ENCODE measurements at places on chromosomes 13 and 19.

- DNase-seq: no peak
Measured at GRCh38 chr19:49685845-49686332, 3.5 kb upstream of the ADM5 start.

DNA sequence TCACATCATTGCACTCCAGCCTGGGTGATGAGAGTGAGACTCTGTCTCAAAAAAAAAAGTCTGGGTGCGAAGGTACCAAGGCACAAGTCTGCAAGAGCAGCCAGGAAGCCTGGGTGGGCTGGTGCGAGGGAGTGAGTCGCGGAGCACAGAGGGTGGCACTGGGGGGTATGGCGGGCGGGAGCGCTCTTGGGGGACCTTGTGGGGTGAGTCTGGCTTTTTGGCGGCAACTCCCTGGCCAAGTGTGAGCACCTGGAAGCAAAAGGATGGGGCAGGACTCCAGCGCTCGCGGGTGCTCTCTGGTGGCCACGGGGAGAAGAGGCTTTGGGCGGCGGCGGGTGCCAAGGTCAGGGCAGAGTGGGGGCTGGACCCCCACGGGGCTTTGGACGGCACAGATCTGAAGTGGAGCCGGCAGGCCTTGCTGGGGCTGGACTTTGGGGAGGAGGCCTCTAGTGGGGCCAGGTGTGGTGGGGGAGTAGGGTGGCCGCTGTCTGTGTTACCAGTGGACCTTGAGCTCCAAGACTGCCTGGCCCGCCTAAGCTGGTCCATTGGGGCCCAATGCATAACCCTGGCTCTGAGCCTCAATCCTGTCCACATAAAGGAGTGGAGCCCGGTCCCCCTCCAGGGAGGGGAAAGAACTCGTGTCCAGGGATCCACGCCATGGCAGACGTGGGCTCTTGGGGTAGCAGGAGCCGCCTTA, 1.6 kb downstream of the P2RY11 start:
- DNase-seq: peak; percentile 76

- peak; percentile 27 for DNase-seq
Measured at GRCh38 chr13:69324090-69324886, 783.3 kb upstream of the ATXN8OS start.

DNA sequence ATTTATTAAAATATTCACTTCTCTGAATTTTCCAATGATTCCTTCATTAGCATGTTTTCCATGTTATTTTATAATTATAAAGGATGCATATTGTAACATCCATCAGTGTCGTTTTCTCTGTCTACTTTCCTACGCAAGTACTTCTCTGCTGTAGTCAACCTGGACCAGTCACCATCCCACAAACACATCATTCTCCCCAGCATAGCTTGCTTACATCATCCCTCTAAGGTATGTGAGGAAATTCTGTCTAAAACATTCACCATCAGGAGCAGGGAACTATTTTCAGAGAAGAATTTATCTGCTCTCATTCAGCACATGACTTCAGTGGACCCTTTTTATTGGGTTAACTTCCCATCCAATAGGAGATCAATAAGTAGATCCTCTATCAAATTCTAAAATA, 806.1 kb upstream of the ARGLU1 start:
- DNase-seq: no peak

GRCh38 chr13:30856005-30856790, 49.9 kb upstream of the MEDAG start:
- DNase-seq: no peak

DNA sequence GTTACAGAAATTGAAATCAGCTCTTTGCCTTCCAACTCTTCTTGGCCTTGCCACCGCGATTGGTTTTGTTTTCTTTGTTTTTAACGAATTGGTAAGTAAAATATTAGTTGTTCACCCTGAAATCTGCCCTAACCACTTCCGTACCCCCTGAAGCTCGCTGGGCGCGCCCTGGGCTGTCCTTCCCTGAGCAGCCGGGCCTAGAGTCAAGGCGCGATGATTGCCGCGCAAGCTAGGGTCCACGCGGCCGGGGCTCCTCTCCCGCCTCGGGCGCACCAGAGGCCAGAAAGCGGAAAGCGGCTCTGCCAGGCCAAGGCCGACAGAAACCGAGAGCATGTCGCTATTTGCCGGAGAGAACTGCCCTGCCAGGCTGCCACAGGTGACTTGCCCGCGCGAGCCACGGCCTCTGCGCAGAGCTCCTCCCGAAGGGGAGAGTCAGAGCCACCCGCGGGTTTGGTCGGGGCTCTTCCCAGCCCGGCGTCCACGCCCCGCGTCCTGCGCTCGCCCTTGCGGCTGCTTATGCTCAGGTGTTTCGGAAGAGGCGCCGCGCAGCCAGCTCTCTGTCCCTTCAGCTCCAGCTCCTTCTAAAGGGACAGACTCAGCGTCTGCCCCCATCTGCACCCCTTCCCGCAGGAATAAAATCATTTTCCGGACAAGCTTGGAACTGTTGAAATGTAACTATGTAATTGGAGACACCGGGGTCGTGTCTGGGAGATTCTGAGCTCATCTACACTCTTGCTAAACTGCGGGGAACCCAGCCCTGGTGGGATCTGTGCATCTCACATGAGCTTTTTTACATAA, 6.6 kb upstream of the CDX2 start:
- DNase-seq: no peak

- DNase-seq: peak; percentile 32
Measured at GRCh38 chr19:1747285-1748114, 5.8 kb upstream of the ONECUT3 start.

- no peak for DNase-seq
Measured at GRCh38 chr19:27780367-27781075, 1432.4 kb downstream of the UQCRFS1 start.

GRCh38 chr19:30320916-30321315, 51.3 kb upstream of the ZNF536 start:
- no peak for DNase-seq

DNA sequence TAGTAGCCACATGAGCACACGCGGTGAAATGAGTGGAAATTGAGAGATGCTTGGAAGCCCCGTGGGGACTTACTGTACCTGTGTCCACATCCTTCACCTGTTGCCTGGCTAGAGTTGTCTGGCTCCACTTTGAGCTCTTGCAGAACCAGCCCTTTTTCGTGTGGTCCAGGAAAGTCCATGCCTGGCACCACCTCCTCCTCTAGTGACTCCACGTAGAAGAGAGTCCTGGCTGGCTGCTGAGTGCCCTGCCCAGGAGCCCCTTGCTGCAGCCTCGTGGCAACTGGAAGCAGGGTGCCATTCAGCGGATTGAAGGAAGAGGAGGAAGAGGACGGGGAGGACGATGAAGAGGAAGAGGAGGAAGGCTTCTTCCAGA, 515 bp upstream of the ATXN8OS start:
- no peak for DNase-seq

GRCh38 chr19:33332248-33332647, 29.9 kb upstream of the CEBPA start:
- DNase-seq: peak; percentile 16

GRCh38 chr13:58434943-58435342, 803.4 kb downstream of the PCDH17 start:
- DNase-seq: no peak

DNA sequence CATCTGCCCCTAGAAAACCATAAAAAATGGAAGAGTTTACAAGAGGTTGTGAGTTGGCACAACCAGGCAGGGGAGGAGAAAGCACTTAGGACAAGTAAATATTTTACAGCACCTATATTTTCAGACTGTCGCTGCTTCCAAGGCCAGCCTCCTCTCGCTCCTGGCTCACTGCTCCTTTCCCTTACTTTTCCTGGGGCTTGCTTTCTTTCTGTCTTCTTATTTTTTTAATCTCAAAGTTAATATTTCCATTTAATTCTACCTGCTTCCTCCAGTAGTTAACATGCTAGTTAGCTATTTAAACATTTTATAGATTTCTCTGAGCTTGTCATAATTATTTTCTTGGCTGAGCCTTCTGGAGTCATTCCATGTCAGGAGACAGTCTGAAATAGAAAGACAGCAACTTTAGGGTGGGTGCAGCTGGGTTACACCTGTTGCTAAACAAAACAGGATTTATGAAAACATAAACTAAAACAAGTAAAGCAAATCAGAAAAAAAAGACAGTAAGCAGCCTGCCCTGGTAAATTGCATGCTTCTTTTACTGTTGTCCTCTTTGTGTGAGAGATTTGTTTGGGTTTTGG, 330.1 kb downstream of the DLEU7 start:
- peak; percentile 16 for DNase-seq

- no peak for DNase-seq
Measured at GRCh38 chr13:111506621-111507020, 186.2 kb downstream of the TEX29 start.

DNA sequence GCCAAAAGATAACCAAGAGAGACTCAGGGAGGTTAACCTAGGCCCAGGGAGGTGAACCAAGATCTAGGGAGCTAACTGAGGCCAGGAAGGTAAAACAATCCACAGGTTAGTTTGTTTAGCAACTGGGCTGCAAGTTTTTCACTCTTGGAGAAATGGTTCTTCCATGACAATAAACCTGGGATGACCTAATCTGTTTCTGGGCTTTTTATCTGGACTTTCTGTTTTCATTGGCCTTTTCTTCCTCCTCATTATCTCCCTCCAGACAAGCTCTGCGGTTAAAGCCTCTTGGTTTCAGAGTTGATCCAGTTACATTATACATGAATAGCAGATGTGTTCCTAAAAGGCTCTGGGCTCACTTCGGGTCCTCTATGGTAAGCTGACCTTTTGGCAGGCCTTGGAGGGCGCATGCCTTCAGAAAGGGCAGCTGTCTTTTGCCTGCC, 44.2 kb downstream of the PCDH8 start:
- peak; percentile 15 for DNase-seq

DNA sequence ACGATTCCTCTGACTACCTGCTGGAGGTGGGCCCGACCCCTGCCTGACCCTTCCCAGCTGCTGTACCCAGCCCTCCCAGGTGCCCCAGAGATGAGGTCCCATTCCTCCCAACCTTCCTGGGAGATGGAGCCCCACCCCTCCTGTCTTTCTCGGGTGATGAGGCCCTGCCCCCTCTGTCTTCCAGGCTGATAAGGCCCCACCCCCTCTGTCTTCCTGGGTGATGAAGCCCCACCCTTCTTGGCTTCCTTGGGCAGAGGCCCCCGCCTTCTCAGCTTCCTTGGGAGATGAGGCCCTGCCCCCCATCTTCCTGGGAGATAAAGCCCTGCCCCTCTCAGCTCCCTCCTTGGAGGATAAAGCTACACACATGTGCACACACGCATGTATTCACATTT, 47.9 kb downstream of the CERS4 start:
- no peak for DNase-seq

- peak; percentile 86 for DNase-seq
Measured at GRCh38 chr19:52637718-52638585, at the start of gene ZNF83. TSS of gene ZNF83 (minus strand) at chr19:52638355.

DNA sequence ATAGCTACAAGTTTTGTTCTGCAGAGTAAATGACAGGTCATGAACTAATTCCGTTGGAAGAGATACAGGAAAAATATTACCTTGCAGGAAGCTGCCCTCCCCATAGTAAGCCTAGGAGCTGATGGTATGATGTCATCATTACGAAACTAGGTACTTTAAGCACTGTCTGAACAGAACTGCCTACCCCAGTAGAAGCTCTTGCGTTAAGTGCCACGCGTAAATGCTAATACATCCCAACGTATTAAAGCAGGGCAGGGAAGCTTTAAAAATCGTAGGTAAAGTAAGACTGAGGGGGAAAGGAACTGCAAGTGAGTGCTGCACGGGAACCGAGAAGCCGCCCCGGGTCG, 572 bp downstream of the UGGT2 start:
- no peak for DNase-seq

DNA sequence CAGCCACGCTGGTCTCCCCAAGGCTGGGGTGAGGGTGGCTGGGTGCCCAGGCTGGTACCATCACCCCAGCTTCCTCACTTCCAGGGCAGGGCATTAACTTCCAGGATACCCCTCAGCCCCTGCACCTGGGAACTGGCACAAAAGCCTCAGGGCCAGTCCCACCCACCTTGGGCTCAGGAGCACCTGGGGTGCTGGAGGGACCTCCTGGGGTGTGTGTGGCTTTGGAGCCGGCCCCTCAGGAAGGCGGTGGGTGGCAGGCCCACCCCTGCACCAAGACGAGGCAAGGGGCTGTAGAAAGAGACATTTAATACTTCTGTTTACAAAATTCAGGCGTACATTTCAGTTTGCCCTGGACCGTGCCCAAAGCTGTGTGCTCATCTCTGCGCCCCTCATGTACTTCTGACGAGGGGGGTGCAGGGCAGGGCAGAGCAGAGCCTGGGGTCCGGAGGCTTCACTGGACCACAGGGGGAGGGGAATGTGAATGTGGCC, 16.8 kb downstream of the MPND start:
- no peak for DNase-seq

DNA sequence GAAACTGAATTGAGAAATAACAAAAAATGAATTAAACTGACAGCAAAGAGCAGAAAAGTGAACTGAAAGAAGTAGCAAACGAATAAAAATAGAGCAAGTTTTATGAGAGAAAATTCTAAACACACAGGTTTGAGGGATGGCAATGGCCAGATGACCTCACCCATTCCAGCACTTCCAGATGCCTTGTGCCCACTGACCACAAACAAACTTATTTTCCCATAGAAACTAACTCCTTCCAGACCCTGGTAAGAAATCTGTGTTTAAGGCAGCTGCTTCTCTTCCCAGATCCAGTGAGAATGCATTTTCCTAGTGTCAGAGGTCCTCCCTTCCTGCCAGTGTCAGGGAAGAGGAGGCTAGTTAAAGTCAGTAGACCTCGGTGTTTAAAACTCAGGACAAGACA, 51.7 kb downstream of the RXFP2 start:
- DNase-seq: no peak

GRCh38 chr19:30374539-30374864, 2.3 kb downstream of the ZNF536 start:
- no peak for DNase-seq

DNA sequence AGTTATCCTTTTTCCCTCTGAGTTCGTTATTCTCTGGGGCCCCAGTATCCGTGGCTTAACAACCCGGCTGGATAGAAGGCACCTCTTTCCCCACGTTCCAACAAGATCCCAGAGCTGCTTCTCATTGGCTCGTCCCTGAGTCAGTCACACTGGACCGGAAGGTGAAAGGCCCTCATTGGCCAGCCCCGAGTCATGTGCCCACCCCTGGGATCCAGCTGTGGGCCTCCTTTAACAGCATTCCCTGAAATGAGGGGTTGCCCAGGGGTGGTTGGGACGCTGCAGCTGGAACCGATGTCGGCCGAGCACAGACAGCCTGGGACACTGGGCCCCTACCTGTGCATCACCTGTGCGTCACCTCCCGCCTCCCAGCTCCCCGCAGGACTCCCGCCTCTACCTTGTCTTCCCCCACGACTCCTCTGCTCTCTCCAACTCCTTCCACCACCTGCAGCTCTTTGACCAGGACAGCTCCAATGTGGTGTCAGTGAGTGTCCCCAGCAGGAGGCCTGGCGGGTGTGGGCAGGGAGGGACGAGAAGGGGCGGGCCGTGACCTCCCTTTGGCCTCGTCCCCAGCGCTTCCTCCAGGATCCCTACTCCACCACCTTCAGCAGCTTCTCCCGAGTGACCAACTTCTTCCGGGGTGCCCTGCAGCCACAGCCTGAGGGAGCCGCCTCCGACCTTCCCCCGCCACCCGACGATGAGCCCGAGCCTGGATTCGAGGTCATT, 4.3 kb downstream of the TBC1D17 start:
- no peak for DNase-seq
